ENCODE measurements at places on chromosomes 4 and X.

DNA sequence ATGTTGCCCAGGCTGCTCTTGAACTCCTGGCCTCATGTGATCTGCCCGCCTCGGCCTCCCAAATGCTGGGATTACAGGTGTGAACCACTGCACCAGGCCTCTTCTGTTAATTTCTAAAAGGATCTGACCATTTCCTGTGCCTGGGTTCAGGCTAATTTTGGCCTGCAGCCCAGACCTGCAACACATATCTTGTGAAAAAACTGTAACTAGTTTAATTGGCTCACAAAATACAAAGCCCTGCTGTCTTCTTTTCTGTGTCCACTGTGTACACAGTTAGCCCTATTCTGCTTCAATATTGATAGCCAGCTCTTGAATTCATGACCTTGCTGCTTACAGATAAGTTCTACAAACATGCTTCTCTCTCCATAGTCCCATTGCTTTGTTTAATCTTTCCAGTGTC, 753.5 kb downstream of the PDHA2 start:
- no peak for DNase-seq

- DNase-seq: no peak
Observed at GRCh38 chr4:84681486-84682274, 98.8 kb downstream of the CDS1 start.

DNA sequence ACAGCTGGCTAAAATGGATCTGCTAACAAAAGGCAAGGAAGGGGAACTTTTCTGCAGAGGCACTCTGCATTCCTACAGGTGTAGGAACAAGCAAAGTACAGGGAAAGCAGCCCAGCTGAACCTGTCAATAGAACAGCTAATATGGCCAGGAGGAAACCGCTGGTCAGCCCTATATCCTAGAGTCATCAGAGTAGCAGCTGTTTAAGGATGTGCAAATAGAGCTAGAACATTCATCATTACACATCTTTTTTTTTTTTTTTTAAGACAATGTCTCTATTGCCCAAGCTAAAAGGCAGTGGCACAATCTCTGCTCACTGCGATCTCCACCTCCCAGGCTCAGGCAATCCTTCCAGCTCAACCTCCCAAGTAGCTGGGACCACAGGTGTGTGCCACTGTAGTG, 163.0 kb downstream of the BTC start:
- no peak for DNase-seq

- no peak for DNase-seq
Observed at GRCh38 chr4:26609868-26610267, 26.0 kb downstream of the TBC1D19 start.

- DNase-seq: no peak
Observed at GRCh38 chrX:56069299-56069931, 162.7 kb upstream of the KLF8 start.

DNA sequence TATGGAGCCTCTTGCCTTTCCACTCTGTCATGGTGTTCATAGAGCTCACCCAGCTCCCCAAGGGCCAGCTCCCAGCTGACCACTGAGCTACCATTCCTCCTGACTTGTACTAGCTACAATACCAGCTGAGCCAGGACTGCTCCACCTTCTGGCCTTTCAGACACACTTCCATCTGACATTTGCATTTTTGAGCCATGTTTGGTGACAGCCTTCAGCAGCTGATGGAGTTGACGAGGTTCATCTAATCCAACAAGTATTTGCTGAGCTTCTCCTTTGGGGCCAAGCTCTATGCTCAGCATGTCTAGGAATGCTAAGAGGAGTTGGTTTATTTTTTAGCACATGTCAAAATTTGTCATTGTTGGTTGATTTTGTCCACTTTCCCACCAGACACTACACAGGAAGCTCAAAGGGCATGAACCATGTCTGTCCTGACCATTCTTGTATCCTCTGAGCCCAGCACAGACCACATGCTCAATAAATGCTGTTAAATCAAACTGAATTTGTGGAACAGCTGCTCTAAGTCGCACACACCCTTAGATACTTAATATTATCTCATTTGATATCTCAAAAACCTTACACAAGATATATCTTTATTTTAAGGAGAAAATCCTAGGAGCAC, 142.6 kb upstream of the PPARGC1A start:
- DNase-seq: no peak

GRCh38 chrX:130085551-130086446, 24.5 kb downstream of the ELF4 start:
- no peak for DNase-seq

DNA sequence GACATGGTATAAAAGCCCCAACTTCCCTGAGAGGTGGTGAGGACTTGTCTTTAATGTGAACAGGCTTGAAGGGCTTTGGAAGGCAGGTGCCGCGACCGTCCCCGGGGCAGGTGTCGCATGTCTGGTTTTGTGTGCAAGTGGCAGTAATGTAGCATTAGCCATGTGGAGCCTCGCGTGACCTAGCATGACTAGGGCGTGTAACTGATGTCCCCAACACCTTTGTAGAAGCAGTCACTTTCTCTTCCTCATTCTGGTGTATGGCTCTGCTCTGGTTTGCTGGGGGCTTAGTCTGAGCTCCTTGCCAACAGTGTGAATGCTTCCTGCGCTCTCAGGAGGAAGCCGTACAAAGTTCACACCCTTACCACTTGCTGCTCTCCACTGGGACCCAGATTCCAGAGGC, 145.7 kb downstream of the AMMECR1 start:
- no peak for DNase-seq

- no peak for DNase-seq
Observed at GRCh38 chr4:74890341-74890740, 42.6 kb upstream of the PARM1 start.

GRCh38 chrX:134849390-134849789, 141.4 kb upstream of the SMIM10 start:
- no peak for DNase-seq

- no peak for DNase-seq
Observed at GRCh38 chr4:59537246-59537886, 1662.8 kb upstream of the ADGRL3 start.

GRCh38 chr4:123260653-123261052, 135.9 kb upstream of the SPRY1 start:
- DNase-seq: no peak

- no peak for DNase-seq
Observed at GRCh38 chr4:129334136-129334535, 238.2 kb downstream of the C4orf33 start.

- DNase-seq: no peak
Observed at GRCh38 chrX:9339603-9340491, 125.0 kb upstream of the TBL1X start.

GRCh38 chrX:124125471-124125870, 164.0 kb downstream of the STAG2 start:
- DNase-seq: no peak

Data from activated CD4-positive, alpha-beta T cell treated with anti-CD3 and anti-CD28 coated beads, Interleukin-2, amount 50 U/mL, for 4 hours (primary cell).